ENCODE measurements at places on chromosomes 5 and 9.

DNA sequence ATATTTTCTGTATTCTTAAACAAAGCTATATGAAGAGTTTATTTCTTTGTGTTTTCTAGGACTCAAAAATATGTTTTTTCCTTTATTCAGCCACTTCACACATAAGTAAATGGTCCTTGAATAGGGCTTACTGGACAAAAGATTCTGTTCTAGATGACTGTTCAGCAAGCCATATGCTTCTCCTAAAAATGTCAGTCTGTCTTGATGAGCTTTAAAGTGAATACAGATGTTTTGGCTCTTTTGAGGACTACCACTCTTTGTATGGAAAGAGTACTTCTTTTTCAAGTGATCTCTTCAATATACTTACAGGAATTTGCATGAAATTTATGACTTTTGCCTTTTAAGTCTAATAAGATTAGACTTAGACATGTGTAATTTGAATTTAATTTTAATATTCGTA is 8.4 kb downstream of the NDUFS4 start:
- no peak for DNase-seq

- no peak for DNase-seq
These were observed 65.7 kb upstream of the ADCY2 start for GRCh38 chr5:7330256-7330655.

DNA sequence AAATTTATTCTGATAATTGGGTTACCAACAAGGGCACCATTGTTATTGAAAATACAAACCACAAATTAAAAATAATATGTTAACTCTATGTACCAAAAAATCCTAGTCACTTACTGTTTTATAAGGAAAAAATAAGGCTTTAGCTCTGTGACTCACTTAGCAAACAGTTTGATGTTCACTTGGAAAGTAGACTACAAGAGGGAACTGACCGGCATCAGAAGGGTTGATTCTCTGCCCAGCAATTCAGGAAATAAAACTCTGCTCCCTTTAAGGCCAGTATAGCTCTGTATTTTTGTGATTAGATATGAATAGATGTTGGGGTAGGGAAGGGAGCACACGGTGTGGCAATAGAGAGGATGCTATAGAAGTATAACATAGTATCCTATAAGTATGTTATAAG is 671.3 kb downstream of the LRRC70 start:
- DNase-seq: no peak

DNA sequence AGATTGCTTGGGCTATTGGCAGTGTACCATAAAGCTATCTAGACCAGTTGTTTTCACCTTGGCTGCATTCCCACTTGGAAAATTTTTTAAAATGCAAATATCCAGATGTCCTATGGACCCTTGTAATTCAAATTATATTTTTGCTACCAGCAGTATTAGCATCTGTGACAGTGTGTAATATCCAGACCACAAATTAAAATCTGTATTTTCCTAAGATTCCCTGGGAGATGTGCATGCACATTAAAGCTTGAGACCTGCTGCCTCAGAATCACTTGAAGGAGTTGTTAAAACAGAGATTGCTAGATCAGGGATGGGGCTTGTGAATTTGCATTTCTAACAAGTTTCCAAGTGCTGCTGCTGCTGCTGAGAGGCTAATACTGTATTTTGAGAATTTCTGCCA is 381.2 kb upstream of the PDE4D start:
- no peak for DNase-seq

GRCh38 chr5:148179234-148179824 is 11.0 kb downstream of the SPINK14 start:
- DNase-seq: no peak

- DNase-seq: no peak
These were observed at the start of gene PTGS1 for GRCh38 chr9:122370869-122371755. PTGS1 (plus strand) TSS chr9:122371024; CDS start chr9:122371085, 61 bp downstream.

DNA sequence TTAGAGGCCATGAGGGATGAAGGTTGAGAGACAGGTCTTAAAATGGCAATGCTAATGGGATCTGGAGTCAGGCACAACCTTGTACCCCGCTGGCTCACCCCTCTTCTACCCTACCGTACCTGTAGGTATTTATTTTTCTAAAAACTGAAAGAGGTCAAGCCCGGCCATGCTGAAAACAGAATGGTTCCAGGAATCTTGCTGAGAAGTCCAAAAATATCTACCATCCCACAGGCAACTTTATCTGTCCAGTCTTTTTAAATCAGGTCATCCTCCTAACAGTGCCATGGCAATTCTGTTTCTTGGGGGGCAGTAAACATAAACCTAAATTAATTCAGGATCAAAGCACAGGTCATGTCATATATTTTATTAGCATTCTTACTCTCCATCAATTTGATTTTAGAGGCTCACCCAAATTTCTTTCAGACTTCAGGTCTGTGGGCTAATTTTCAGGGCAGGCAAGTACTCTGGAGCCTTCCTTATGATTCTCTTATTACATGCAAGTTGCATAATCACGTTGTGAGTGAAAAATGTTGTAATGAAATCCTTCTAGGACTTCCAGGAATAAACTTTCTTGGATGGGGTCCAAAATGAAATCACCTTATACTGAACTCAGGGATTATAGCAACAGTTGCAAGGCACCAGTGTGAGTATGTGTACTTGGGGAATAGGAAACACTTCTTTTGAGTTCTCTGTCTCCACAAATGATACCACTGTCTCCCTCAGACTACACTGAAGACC is 102.7 kb upstream of the NREP start:
- no peak for DNase-seq

- DNase-seq: no peak
These were observed 100.3 kb upstream of the SPIN1 start for GRCh38 chr9:88287972-88288371.

DNA sequence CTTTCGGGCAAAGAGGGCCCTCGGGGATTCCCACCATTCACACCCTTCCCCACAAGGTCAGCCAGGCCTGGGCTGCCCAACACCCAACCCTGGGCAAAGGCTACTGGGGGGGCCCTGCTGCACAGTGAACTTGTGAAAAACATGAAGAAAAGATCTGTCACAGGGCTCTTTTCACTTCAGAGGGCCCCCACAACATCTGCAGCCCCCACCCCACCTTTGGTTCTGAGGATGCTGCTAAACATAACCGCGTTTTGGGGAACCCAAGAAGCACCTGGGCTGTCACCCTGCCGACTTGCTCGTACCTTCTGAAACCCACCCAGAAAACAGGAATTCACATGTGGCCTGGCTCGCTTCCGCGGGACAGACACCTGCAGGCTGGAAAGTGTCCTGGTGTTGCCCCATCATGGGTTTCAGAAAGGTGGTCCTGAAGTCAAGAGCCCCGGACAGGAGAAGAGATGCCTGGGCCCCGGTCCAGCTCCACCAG is 29.3 kb downstream of the B4GALT1 start:
- no peak for DNase-seq

GRCh38 chr5:142014911-142015584 is 2.2 kb upstream of the GNPDA1 start:
- DNase-seq: no peak

GRCh38 chr5:112534067-112534583 is 115.0 kb upstream of the EPB41L4A start:
- DNase-seq: no peak

DNA sequence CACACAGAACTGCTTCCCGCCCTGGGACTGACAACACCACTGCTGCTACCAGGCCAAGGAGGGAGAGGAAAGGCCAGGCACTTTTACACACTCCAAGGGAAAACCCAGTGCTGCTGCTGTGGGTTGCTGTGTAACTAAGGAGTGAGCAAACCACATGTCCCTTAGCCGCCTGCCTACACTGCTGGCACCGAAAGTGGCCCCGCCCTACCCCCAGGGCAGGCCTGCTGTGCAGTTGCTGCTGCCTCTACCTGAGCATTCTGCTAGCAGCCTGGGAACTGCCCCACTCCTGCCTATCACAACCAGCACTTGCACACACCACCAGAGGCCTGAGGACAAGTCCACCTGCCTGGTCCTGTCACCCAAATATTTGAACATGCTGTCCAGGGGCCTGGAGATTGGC is 740.9 kb downstream of the DTWD2 start:
- DNase-seq: no peak

DNA sequence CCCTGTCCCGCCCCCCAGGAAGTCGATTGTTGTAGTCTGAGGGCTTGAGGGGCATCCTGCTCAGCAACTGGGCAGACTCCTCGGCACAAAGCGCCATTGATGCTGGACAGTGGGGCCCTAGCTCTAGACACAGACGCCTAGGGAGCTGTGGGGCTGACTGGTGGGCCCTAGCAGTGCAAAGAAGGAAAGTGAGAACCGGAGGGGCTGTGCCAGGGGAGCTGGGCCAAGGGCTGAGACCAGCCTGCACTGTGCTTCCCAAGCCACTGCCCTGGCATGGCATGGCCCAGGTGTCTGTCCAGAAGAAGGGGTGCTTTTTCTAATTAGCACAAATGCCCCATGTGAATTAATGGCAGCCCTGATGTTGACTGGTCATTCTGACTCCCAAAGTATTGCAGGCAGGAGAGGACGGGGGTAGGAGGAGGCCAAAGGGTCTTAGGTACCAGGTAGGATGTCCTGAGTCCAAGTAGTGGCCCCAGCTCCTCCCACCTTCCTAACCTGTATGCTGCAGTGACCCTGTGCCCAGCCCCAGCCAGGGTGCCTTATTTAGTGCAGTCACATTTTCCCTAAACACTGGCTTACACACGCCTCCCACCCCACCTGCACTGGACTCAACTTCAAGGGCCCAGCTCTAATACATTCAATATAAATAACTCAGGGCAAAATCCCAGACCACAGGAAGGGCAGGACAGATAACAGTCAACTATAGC is 15.9 kb downstream of the TCF7 start:
- DNase-seq: no peak

- DNase-seq: no peak
These were observed 21.1 kb downstream of the PSMB7 start for GRCh38 chr9:124394167-124394566.

DNA sequence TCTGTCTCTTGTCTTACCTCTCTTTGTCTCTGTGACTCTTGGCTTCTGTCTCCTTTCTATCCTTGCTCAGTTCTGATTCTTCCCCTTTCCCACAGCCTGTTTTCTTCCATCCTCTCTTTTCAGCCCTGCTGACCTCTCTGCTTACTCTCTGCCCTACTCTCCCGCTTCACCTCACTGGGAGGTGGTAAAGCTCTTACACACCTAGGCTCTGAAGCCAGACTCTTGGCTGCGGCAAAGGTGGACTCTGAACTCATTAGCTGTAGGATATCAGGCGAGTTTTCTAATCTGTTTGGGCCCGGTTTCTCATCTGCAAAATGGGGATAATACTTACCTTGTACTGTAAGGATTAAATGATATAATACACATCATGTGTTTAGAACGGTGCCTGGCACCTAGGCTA is 11.1 kb downstream of the PCDH1 start:
- DNase-seq: no peak

- no peak for DNase-seq
These were observed 27.7 kb downstream of the FGF10 start for GRCh38 chr5:44361342-44362001.

DNA sequence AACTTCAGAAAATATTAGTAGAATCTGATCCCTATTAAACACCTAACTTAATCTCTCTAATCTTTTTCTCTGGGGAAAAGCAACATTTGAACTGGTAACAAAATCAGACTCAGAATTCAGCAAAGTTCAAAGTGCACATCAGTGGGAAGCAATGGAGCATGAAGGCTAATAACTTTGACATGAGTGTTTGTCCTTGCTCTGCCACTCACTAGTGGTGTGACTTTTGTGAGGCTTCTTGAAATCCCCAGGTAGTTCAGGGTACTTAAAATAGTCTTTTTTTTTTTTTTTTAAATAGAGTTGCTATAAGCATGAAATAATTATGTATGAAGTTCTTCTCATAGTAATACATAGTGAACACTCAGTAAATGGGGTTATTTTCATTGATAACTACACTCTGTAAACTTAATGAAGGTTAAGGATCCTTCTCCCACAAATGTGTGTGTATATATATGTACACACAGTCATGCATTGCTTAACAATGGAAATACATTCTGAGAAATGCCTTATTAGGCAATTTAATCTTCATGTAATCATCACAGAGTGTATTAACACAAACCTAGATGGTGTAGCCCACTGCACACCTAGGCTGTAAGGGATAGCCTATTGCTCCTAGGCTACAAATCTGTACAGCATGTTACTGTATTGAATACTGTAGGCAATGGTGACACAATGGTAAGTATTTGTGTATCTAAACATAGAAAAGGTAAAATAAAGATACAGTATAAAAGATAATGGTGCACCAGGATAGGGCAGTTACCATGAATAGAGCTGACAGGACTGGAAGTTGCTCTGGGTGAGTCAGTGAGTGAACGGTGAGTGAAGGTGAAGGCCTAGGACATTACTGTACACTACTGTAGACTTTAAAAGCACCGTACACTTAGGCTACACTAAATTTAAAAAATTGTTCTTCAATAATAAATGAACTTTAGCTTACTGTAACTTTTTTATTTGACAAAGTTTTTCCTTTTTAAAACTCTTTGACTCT is 73.3 kb upstream of the HMHB1 start:
- DNase-seq: no peak

DNA sequence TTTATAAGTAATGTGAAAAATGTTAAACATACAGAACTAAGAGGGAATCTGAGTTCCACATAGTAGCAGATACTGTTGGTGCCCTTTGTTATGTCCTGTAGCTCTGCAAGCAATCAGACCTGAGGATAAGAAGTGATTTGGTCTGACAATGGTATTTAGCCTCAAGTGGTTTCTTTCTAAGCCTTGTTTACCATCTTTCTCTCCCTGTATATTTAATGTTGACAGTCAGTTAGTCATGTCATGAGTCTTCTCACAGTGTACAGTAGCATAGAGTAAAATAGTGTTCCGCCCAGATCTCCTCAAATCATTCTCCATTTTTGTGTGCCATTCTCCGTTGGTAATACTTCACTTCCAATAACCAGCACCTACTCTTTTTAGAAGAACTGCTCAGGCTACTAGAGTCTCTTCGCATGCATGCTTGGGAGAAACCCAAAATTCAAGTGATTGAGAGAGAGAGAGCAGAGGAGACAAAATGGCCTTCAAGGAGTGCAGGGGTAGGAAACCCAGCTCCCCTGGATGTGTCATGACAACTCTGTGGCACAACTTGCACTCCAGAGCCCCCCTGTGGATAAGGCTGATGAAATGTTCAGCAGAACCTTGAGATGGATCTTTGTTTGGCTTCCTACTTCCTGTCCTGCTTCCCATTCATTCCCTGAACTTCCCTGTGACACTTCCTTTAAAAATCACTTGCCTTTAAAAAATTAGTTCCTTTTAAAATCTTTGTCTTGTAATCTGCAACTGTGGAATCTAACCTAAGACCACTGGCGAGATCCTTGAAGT is 129.2 kb upstream of the FST start:
- DNase-seq: no peak

- DNase-seq: no peak
These were observed 191.9 kb downstream of the ATP10B start for GRCh38 chr5:160660132-160660531.

GRCh38 chr9:34405719-34406118 is 29.0 kb upstream of the MYORG start:
- DNase-seq: no peak

- no peak for DNase-seq
These were observed 163.8 kb downstream of the GABRB2 start for GRCh38 chr5:161382685-161383084.

Data from activated CD4-positive, CD25-positive, alpha-beta regulatory T cell (primary cell).